NCI-H460 (cell line): ENCODE measurements at places on chromosomes 3 and 15. TPM values are rescaled to one million over a fixed set of nuclear protein-coding genes. Genes with fewer than 3 reads are reported as not detected.

Gene FSD2
- total RNA-seq: not detected in 2 replicates

Gene VGLL3
- 0.02 TPM in 1 of 2 replicates, not detected in the other for total RNA-seq

Gene STRC
- 0.17 and 0.22 TPM in 2 replicates for total RNA-seq

Gene GABRR3
- not detected in 2 replicates for total RNA-seq

Gene RGMA
- 0.42 and 0.72 TPM in 2 replicates for total RNA-seq

Gene OCA2
- 0.40 and 0.81 TPM in 2 replicates for total RNA-seq

Gene NR2E3
- total RNA-seq: 0.23 and 0.37 TPM in 2 replicates

Gene CHRNA7
- total RNA-seq: 1.2 and 2.9 TPM in 2 replicates

Gene TM6SF1
- total RNA-seq: 0.29 and 0.37 TPM in 2 replicates

Gene ANKUB1
- not detected in 2 replicates for total RNA-seq

DNA sequence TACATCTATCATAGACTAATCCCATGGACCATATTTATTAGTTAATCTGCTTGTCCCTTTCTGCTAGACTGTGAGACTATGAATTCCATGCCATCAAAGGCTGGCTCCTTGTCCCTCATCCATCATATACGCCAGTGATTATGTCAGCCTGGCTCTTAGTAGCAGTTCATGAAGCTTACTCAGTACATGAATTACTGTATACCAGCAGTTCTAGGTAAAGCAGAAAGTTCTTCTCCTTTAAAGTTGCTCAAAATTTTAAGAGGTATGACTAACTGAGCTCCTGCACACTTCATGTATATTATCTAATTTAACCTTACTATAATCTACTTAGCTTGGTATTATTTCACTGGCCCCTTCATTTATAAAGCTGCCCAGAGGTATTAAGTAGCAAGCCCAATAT lies 190.9 kb upstream of the TBL1XR1 start:
- no peak for DNase-seq

DNA sequence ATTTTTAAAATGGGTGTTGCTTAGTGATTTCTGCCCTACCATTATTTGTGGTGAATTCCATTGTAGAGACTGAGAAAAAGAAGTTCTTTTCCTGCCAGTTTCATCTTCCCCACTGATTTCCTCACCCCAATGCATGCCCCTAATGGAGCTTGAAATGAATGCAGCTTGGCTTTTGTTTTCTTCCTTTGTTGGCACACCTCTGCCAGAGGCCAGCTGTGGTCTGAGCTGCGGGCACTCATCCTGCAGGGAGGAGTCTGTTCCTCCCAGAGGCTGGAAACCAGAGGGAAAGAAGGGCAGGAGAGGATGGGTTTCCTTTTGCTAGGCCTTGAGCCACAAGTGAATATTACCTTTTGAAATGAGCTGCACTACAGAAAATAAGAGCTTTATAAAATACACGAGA lies 9.3 kb upstream of the ST8SIA2 start:
- no peak for DNase-seq

DNA sequence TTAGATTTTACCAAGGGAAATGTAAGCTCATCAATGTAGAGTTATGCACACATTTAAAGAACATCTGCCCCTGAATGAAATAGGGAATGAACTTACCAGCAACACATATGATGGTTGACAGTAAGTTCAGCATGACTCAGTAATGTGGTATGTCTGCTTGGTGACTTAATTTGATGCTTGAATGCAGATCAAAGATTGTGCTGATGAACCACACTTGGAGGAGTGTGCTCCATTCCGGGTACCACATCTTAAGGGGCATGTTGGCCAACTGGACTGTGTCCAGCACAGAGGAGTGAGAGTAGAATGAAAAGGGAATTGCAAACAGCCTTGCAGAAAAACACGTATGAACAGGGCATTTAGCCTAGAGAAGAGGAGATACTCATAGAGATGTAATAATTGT lies 171.0 kb upstream of the RARB start:
- no peak for DNase-seq

- no peak for DNase-seq
Measured at GRCh38 chr15:92623435-92623834, 32.1 kb downstream of the FAM174B start.

GRCh38 chr3:184129012-184129411 lies 6.1 kb upstream of the EIF2B5 start:
- DNase-seq: no peak

- DNase-seq: no peak
Measured at GRCh38 chr3:56787258-56787775, 14.4 kb downstream of the ARHGEF3 start.

GRCh38 chr3:31968927-31969418 lies 12.1 kb downstream of the OSBPL10 start:
- DNase-seq: no peak

- DNase-seq: no peak
Measured at GRCh38 chr3:127678611-127679533, 6.1 kb downstream of the ABTB1 start.

DNA sequence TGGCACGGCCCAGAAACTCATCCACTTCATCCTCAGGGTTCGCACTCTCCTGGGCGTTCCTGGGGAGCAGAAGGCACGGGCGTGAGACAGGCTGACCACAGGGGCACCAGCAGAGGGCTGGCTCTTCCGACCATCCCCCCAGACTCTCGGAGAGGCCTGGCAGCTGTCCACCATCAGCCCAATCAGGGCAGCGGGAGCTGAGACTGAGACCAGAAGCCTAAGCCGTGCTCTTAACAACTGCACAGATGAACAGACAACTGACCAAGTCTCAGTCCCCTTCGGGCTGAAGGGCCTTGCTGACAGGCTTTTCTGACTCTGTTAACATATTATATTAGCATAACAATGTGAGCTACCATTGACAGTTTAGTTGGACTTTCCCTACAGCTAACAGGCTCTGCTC lies 118.0 kb downstream of the SEC22A start:
- no peak for DNase-seq

GRCh38 chr3:88003115-88003755 lies 55.6 kb downstream of the CGGBP1 start:
- DNase-seq: peak; percentile 37

GRCh38 chr3:72959336-72959735 lies 37.3 kb upstream of the PPP4R2 start:
- DNase-seq: no peak

- no peak for DNase-seq
Measured at GRCh38 chr15:36982430-36982829, 117.9 kb downstream of the MEIS2 start.

GRCh38 chr3:70557976-70558375 lies 245.5 kb upstream of the MDFIC2 start:
- no peak for DNase-seq

- DNase-seq: no peak
Measured at GRCh38 chr3:146350852-146351251, 99.9 kb upstream of the PLSCR4 start.

DNA sequence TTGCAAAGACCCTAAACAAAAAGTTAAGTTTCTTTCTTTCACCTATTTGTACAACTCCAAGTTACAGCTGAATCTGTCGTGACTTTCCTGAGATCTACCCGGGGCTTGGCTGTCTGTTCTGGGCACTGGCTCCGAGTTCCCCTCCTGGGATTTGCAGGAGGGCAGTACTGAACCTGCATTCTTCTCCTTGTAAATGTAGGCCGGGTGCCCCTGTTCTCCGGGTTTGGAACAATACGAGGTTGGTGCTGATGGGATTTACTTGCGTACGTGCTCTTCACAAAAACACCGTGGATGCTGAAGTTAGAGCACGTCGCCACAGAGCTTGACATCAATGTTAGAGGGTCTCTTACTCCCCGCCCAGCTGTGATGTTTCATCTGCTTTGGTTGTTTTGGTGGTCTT lies 48.1 kb downstream of the KLHL25 start:
- DNase-seq: no peak

GRCh38 chr15:29091666-29092065 lies 178.0 kb downstream of the NSMCE3 start:
- no peak for DNase-seq

DNA sequence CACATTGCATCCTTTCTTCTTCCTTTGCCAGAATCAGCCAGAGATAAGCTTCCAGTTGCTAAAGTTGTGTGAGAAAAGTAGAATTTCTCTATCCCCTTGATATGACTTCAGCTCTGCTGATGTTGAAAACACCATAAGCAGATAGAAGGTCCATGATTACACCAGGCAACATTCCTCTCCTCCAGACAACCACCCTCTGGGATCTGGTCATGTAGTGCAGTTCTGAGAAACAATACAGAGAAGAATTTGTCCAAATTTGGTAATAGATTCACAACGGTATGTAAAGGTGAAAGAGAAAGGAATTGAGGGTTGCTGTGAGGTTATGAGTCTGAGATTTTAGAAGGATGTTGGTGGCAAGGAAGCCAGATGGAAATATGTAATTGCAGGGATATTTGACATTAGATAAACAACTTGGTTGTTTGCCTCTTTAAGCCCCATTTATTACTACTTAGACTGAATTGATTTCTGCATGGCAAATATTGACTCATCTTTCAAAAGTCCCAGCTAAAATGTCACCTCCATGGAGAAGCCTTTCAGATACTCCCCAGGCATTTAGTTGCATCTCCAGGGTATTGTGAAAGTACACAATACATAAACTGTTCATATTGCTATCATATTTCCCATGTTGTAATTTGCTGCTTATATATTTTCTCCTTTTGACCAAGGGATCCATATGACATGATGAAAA lies 134.9 kb downstream of the GAP43 start:
- no peak for DNase-seq

GRCh38 chr3:197239857-197240256 lies 58.6 kb downstream of the DLG1 start:
- DNase-seq: no peak
